Frontal cortex (tissue), 4 donors: ENCODE measurements at places on chromosomes 4 and X. TPM values are rescaled to one million over a fixed set of nuclear protein-coding genes. Genes with fewer than 3 reads are reported as not detected.

DNA sequence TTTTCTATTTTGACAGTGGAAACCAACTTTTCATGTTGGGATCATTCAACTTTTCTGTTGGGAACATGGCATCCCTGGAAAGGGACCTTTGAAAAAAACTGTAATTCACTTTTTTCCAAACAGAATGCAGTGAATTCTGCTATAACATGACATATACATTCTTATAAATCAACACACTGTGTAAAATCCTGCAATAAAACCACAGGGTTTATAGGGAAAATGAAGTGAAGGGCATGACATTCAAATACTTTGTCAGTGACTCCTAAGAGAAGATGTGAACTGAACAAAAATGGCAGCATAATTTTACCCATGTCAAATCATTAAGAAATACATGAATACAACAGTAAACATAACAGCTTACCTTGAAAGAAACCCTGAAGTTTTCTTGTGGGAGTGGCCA, 264.5 kb upstream of the ANKRD50 start:
- DNase-seq = no peak

DNA sequence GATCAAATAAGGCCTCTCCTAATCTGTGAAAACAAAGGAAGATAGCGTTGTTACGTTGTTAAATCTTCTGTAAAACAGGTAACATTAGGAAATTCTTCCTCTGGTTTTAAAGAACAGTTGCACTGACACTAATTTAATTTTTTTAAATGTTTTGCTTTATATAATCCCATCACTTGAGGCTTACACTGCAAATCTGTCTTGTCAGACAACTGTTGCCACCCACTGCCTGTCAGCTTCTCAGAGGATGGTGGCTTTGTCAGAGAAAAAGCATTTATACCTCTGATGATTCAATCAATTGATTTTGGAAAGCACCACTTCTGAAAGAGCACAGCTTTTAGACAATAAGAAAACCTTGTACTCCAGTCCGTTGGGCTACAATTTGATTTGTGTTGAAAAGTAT, 799.1 kb downstream of the FSTL5 start:
- no peak for DNase-seq

DNA sequence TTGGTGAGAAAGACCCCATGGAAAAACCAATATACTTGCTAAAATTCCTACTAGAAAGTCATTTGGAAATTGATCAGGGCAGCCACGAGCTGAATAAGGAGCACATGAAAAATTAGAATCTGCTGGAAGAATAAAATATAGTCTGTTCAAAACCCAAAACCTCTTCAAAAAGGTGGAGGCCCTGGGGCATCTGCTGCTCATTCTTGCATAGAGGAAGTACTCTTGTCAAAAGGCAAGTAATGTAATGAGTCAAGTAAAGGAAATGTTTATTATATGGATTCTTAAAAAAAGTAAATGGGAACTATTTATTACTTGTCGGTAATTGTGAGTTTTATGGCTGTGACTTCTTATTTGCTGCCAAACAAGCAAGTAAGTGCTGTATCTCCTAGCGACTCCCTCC, 109.5 kb downstream of the GK start:
- DNase-seq = no peak

- no peak for DNase-seq
Observed at GRCh38 chrX:132393085-132393484, 95.8 kb downstream of the MBNL3 start.

GRCh38 chr4:22077571-22077970, 129.0 kb upstream of the KCNIP4 start:
- DNase-seq = no peak

- DNase-seq = no peak
Observed at GRCh38 chr4:21628916-21629610, 319.5 kb downstream of the KCNIP4 start.

DNA sequence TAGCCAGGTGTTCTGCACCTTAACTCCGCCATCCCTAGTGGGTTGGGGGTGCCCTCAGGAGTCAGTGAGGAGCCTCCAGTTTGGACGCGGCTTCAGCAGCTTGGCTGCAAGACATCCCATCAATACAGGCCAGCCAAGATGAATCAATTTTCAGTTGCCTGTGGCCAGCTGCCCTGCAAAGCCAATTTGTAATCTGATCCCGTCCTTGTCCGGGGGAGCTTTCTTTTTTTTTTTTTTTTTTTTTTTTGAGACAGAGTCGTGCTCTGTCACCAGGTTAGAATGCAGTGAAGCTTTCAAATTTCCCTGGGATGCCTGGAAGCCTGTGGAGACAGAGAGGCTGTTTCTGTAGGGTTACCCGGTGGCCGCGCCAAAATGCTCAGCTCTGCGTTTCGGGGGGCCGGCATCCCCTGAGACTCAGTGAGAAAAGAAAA, 192.5 kb downstream of the ASMT start:
- no peak for DNase-seq

GRCh38 chr4:159723341-159724048, 620.6 kb downstream of the RAPGEF2 start:
- no peak for DNase-seq

GRCh38 chrX:65769564-65770292, 102.3 kb downstream of the MSN start:
- DNase-seq = no peak

- DNase-seq = no peak
Observed at GRCh38 chr4:115323106-115323707, 209.8 kb upstream of the NDST4 start.

GRCh38 chr4:168765322-168765721, 244.7 kb downstream of the CBR4 start:
- DNase-seq = no peak

GRCh38 chr4:89404530-89404929, 96.9 kb upstream of the GPRIN3 start:
- DNase-seq = no peak

DNA sequence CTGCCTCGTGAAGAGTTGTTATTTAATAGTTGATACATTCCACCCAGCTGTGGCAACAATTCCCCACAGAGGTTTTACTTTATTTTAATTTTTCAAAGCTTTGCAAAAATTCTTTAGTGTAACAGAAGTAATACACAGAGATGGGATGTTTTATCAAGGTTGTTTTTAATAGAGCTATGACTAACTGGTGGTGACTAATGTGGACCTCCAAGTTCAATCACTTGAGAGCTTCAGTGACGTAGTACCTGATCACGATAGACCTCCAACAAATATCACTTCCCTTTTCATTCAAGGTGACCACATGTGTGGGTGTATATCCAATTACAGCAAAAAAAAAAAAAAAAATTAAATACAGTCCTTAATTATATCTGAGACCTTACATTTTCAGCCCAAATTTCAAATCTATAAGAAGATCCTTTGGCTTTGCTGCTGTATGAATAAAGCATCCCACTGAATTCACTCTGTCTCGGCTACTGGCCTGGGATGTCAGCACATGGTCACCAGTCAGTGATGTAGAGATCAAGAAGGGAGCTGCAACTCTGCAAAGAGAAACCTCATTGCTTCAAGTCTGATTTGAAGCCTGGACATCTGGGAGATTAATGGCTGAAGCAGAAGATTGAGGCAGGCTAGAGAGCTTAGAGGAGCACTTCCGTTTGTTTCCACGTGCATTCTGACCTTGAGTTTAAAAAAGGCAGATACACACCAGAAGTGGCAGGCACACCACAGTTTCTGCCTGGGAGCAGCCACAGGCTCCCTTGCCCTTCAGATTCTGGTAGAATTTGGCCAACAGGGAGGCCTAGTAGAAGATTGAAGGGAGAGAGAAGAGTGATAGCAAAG, 345.9 kb upstream of the NOCT start:
- DNase-seq = no peak

The ARHGEF6 gene
- 8.6 TPM for total RNA-seq

The TSPAN6 gene
- 33.0 TPM for total RNA-seq

The SHOX gene
- total RNA-seq = not detected

The IL21 gene
- total RNA-seq = not detected
